Natural killer cell (primary cell): ENCODE measurements at places on chromosomes 12 and 14.

GRCh38 chr12:95944108-95944704, 1.1 kb downstream of the AMDHD1 start:
- no peak for DNase-seq

DNA sequence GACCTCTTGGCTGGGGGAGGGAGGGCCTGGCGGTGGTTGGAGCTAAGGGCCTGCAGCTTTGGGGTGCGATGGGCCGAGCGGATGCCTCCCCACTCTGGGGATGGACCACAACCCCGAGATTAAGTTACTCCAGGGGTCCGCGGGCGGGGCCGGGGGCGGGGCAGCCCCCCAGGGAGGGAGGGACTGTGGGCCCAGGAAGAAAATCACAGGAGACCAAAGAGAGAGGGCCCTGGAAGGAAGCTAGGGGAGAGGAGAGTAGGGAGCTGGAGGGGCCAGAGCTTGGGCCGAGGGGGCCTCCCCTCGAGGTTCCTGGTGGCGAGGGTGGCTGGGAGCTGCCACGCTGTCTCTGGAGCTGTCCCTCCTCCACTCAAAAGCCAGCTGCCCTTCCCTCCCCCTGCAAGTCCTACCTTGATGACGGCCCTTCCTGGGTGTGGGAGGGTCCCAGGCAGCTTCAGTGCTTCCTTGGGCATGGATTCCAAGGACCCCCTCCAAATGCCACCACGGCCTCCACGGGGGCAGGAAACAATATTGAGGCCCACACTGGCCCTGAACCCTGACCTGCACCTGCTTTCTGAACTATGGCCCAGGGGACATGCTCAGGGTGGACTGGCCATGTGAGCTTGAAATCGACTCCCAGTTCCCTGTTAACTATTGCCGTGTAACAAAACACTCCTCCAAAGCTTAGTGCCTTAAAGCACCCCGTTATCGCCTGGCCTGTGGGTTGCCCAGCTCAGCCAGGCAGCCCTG, 610 bp upstream of the NUDT14 start:
- DNase-seq, result no peak

- DNase-seq, result peak; percentile 65
Observed at GRCh38 chr12:121005346-121005815, 10.9 kb downstream of the C12orf43 start.

GRCh38 chr14:30610787-30611343, 11.3 kb upstream of the SCFD1 start:
- DNase-seq, result peak; percentile 56

DNA sequence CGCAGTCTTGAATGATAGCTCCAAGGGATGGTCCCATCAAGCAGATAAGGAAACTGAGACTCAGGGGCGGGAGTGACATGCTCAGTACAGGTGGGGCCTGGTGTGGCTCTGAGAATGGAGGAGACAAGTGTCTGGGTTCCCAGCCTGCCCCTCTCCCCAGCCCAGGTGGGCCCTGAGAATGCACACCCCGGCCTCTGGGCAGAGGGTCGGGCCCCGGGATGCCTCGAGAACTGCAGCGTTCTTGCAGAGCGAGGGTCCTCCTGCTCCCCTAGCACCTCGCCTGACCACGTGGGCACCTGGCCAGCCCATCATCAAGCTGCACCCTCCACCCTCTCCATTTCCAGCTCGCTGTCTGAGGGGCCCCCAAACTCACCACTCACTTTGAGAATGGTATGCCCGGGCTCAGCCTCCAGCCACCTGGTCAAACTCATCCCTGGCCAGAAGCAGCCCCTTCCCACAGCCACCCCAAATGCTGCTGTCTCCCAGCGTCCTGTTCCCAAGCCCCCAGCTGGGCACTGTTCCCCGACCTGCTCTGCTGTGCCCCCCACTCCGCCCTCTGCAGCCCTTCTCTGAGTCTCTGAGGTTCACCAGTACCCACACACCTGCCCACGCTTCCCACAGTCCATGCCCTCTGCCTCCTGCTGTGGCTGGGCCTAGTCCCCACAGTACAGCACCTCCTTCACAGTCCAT, 44.3 kb downstream of the CYP46A1 start:
- DNase-seq, result peak; percentile 5

DNA sequence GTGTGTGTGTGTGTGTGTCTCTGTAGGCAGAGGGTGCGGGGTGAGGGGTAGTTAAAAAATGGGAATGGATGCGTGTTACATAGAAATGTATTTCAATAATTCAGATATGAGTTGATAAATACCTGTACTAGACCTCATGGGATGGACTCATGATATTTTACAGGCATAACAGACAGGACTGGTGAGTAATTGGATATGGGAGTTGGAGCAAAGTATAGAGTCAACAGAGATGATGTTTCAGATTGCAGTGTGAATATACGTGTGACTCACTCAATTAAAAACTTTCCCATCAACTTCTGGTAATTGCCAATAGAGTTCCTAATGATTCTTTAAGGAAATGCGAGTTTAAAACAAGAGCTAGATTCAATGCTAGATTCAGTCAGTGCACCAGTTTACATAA, 711.9 kb downstream of the C12orf50 start:
- no peak for DNase-seq
